ENCODE measurements at places on chromosomes 4 and X. TPM values are rescaled to one million over a fixed set of nuclear protein-coding genes. Genes with fewer than 3 reads are reported as not detected.

DNA sequence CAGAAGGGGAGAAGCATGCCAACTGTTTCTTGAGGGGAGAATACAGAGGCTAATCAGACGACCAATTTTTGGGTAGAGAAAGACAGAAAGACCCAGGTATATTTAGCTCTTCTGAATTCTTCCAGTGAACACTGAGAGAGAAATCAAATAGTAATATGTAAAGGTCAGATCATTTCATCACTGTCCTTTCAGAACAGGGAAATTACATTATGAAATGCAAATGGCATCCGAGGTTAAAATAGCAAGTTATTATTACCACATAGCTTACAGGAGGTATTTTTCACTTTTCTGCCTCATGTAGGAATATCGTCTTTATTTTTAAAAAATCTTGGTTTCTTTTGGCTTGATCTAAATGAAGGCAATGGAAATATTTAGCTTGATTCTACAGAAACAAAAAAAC is 18.0 kb downstream of the GABRB1 start:
- no peak for DNase-seq

Gene CAPN6
- not detected for polyA plus RNA-seq

DNA sequence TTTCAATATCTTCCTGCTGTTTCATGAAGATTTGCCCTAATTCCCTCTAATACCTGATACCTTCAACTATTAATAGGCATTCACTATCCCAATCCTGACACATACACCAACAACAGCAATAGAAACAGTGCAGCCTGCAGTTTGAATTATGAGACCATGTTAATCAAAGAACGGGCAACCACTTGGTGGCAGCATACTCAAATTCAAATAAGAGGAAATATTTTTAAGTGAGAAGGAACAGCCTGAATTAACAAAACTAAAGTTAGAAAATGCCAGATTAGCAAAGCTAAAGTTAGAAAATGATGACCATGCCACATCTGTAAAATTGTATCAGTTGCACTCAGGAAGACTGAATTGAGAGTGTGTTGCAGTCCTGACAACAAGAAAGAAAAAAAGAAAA is 204.9 kb downstream of the SMARCA1 start:
- peak; percentile 0 for DNase-seq

Gene FOXR2
- polyA plus RNA-seq: 6.3 TPM

Gene ASB11
- polyA plus RNA-seq: not detected

- no peak for DNase-seq
These were observed 44.4 kb downstream of the LRBA start for GRCh38 chr4:150970685-150971151.

DNA sequence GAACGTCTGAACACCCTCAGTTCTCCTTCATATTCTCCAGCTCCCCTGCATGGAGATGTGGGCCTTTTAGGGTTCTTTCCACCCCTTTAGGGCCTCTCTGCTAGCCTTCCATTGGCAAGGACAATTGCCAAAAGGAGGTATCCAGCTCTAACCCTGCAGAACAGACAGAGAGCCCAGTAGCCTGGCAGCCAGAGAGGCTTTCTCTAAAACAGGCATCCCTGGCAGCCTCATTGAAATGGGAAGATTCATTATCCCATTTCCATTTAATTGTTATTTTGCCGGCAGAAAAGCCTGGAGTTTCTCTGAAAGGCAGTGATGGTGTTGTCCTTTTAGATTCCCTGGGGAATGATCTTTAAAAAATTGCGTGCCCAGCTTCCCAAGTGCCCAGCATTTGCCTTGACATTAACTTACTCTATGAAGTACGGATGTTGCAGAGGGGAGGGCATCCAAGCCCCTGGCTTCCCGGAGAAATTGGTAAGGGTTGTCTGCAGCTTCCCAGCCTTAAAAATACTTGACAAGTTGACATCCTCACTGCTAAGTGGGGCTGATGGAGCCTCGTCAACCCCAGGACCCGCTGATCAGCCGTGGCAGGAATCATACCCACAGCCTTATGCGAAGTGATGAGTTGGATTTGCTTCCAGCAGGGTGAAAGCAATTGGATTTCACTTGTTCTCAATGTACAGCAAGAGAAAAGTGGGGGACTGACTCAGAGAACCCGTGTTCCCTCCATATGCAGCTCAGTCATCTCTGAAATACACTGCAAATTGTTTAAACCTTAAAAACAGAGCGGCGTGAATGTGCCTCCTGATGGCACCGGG is 244.1 kb downstream of the CRLF2 start:
- DNase-seq: no peak

DNA sequence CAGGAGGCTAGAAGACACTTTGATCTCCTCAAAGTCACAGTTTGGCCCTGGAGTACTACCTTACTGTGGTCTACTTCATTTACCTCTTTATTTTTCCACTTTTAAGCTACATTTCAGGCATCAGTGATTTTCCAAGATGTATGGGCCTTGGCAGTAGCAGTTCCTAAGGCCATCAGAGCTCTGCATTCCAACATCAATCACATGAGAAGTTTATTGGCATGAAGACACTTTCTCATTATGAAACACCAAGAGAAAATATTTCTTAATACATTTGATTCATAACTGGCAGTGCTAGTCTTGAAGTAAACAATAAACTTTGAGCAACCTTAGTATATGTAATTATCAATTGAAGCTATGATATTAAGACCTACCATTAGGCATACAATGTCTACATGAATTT is 178.1 kb downstream of the IL15 start:
- no peak for DNase-seq

DNA sequence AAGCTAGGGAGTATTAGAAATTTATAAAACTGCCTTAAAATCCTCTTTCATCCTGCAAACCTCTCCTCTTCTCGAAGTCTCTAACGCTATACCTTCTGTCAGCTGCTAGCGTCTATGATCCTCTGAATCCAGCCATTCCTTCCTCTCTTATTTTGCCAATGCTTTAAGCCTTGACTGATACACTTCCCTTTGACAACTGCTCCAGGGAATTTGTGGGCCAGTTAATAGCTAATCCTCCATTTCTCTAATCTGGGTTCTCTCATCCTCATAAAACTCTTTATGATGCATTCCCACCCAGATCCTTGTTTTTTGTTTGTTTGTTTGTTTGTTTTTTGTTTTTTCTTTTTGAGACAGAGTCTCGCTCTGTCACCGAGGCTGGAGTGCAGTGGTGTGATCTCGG is 293.6 kb upstream of the PUDP start:
- DNase-seq: no peak

- DNase-seq: no peak
These were observed 107.7 kb upstream of the RPS6KA3 start for GRCh38 chrX:20374450-20374849.

Gene ZAR1
- polyA plus RNA-seq: not detected

- DNase-seq: peak; percentile 73
These were observed 2.5 kb upstream of the HTRA3 start for GRCh38 chr4:8267077-8267476.

DNA sequence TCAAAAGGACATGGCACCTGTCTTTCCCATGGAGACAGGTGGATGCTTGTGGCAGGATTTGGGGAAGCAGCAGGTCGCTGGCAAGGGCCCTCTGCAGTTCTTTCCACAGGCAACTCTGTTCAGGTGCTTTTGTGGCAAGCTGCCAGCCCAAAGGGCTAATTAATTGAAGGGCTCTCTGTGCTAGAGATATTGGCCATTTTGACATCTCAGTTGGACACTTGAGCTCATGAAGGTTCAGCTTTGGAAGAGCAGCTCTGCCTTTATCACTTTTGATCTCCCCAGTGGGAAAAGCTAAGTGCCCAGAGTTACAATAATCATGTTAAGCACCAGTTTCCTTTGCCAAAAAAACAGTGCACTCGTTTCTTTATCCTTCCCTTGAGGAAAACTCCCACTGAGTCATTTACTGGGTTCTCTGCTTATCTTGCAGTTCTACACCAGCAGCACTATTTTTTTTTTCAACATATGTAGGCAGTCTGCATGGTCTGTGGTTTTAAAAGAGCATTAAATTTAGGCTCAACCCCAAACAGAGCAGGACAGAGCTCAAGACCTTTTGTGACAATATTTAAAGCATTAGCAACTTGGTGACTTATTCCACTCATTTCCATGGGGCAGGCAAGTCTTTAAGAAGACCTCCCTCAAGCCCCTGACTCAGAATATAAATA is 336.4 kb upstream of the RASGEF1B start:
- no peak for DNase-seq

DNA sequence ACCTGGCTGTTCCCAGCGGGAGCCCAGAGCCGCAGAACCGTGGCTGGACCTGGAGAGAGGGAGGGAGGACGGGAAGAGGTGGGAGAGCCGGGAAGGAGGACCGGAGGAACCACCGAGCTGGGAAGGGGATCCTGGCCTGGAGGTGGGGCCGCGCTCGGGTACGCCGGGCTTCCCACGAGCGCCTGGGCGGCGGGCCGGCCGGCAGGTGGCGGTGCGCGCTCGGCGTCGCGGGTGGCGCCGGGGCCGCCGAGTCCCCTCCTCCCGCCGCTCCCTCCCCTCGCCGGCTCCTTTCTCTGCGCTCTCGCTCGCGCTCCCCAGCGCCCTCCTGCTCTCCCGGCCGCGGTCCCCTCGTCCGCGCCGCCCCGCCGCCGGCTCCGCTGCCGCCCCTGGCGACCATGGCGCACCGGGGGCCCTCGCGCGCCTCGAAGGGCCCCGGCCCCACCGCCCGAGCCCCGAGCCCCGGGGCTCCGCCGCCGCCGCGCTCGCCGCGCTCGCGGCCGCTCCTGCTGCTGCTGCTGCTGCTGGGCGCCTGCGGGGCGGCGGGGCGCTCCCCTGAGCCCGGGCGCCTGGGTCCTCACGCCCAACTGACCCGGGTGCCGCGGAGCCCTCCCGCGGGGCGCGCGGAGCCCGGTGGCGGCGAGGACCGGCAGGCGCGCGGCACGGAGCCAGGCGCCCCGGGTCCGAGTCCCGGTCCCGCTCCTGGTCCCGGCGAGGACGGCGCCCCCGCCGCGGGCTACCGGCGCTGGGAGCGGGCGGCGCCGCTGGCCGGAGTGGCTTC is at the start of gene SORCS2:
Gene SORCS2 (plus strand): TSS at position 287 of the 778 bp plus-strand sequence.
- DNase-seq: peak; percentile 95

Gene GLRA2
- not detected for polyA plus RNA-seq

DNA sequence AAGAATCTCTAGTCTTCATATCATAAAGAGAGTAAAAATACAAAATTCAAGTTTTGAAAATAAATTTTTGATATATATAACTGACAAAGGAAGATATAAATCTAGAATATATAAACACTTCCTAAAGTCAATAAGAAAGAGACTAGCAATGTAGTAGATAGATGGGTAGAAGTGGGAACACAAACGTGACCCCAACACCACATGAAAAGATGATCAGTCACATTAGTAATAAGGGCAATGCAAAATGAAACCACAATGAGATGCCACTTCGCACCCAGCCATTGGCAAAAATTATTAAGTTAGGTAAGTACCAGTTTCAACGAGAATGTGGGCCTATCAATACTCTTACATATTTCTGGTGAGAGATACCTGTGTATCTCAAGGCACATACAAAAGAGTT is 106.5 kb downstream of the EGF start:
- no peak for DNase-seq

DNA sequence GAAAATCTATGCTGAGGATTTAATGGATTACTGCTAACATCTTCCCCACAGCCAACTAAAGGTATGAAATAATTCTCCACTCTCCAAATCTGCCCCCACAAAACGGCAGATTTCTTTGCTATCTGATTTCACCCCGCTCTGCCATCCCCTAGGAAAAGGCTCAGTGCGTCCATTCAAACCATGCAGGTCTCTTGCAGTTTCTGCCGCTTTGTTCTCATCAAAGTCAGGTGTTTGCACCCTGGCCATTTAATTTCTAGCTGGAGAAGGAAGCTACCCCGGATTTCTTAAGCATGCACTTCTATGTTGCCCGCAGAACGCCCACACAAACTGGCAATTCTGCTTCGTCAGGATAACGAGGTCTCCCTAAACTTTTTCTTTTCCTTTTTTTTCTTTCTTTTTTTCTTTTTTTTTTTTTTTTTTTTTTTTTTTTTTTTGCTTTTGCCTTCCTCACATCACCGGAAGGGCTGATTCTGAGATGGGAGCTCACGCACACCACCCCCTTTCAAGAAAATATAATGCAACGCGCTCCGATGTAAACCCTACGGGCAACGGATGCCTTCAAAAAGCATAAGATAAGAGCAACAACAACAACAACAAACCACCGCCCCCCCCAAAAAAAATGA is 3.3 kb downstream of the NLGN4X start:
- DNase-seq: peak; percentile 27

GRCh38 chrX:115689931-115690330 is 129.0 kb downstream of the PLS3 start:
- DNase-seq: no peak

Gene RXFP1
- polyA plus RNA-seq: not detected

- DNase-seq: no peak
These were observed 53.6 kb downstream of the PCDH19 start for GRCh38 chrX:100356351-100356896.

Gene ASB5
- 0.54 TPM for polyA plus RNA-seq

DNA sequence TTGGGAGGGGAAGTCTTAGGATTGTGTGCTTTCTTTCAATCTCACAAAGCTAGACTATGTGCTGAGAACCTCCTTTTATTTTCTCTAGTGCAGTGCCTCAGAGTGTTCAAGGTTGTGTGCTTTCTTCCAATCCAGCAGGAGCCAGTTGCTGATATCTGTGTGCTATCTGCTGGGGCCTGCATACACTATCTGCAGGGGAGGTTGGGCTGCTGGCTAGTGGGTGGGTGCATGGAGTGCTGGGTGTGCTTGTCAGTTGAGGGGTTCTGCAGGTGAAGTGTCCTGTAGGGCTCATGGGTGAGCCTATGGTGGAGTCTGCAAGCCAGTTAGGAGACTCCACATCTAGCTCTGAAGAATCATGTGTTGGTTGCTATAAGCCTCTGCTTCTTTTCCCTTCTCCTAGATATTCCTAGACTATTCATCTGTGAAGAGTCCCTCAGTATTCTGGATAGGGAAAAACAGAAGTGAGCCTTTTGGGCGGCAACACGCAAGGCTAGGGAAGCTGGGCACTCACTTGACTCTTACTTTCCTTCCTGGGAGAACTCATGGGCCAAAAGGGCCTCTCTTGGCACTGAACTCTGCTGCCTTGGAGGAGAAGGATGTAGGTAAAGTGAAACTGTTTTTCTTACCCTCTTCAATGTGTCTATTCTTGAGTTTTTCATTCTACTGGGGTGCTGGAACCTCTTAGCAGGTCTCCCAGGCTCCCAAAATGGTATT is 8.0 kb upstream of the CISD2 start:
- DNase-seq: no peak

DNA sequence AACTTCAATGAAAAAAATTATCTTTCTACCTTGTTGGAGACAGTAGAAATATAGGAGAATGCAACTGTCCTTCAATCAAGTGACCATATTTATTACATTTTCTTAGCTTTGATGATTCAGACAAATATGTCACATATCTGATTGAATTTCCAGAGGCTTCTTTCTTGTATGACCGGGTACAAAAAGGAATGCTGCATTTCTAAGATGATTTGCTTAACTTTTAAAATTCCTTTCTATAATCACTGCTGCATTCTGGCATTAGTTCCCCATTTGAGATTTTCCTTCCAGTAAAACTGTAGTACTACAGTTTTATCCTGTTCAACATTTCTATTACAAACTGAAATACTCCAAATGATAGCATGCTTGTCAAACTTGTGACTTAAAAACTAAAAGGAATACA is 5.2 kb downstream of the MFSD8 start:
- no peak for DNase-seq

Gene MAGEB4
- polyA plus RNA-seq: not detected

GRCh38 chr4:153346031-153346430 is 1.5 kb downstream of the MND1 start:
- no peak for DNase-seq
